ENCODE measurements at places on chromosomes 2 and 18.

DNA sequence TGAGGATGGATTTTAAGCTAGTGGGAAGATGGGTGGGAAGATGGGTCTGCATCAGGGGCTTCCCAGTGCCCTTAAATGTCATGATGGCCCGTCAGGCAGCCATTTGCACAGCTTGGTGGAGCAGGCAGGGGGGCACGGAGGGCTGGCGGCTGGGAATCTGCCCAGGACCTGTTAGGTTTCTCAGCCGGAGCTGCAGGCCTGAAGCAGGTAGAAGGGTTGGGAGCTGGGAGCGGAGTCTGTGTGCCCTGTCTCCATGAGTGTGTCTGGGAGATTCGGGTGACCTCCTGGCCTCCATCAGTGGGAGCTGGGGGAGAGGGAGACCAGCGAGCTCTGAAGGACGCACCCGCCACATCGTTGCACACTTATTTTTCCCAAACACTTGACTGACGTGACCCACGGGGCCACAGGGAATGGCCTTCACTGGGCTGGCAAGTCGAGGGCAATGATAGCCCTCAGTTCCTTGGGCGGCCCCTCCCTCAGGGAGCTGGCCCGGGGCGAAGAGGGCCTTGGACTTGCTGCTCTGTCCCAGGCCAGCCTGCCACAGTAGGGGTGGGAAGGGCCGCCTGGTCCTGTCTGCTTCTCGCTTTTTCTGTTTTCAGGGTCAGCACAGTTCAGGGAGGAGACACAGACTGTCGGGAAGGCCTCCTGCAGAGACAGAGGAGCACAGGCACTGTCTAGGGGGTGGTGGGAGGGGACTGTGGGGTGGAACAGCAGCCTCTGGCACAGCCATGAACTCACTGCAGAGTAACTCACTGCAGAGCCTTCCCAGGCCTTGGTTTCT lies 236.8 kb downstream of the ZBTB7C start:
- no peak overlapping the region for H3K4me3 ChIP-seq
- DNase-seq: no peak
- no peak overlapping the region for H3K27ac ChIP-seq
- H3K36me3 ChIP-seq: no peaks in the 10 kb centered on the region
- peaks cover 7% of the 10 kb centered on the region for H3K4me1 ChIP-seq

- H3K27me3 ChIP-seq: no peaks in the 10 kb centered on the region
- no peak overlapping the region for H3K27ac ChIP-seq
- H3K36me3 ChIP-seq: no peaks in the 10 kb centered on the region
- DNase-seq: no peak
- H3K4me1 ChIP-seq: peaks cover 15% of the 10 kb centered on the region
- no peak overlapping the region for H3K4me3 ChIP-seq
Measured at GRCh38 chr2:226981791-226982326, 146.0 kb downstream of the RHBDD1 start.

DNA sequence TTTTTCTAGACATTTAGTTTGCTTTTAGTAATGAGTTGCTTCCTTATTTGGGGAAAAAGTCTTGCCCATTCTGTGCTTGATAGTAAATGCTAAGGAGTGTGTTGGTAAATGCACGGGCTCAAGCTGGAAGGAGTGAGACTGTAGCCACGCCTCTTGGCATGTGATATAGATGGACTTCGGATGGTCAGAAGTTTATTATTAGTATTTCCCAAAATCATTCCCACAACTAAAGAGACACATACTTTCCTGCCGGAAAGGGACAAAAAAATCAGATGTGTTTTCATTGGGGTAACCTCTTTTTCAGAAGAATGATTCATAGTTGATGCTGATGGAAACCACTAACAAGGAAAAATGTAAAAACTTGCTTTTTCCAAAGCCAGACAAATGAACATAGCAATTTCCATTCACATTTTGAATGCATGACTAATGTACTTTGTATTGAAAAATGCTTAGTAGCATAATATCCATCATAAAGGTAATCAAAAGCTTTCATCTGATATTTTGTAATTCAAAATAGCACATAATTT lies 133.2 kb downstream of the ZNF532 start:
- DNase-seq: no peak
- H3K27ac ChIP-seq: peak overlapping the region; percentile 50
- no peak overlapping the region for H3K4me3 ChIP-seq
- no peaks in the 10 kb centered on the region for H3K36me3 ChIP-seq
- no peaks in the 10 kb centered on the region for H3K27me3 ChIP-seq
- H3K4me1 ChIP-seq: peaks cover 12% of the 10 kb centered on the region

- no peak overlapping the region for H3K27ac ChIP-seq
- H3K36me3 ChIP-seq: no peaks in the 10 kb centered on the region
Measured at GRCh38 chr2:98751748-98752147, 20.8 kb upstream of the MGAT4A start.

GRCh38 chr2:108621087-108621559 lies 86.9 kb downstream of the LIMS1 start:
- no peak for DNase-seq
- H3K4me3 ChIP-seq: no peak overlapping the region
- peak overlapping the region; percentile 24 for H3K27ac ChIP-seq
- no peaks in the 10 kb centered on the region for H3K36me3 ChIP-seq

DNA sequence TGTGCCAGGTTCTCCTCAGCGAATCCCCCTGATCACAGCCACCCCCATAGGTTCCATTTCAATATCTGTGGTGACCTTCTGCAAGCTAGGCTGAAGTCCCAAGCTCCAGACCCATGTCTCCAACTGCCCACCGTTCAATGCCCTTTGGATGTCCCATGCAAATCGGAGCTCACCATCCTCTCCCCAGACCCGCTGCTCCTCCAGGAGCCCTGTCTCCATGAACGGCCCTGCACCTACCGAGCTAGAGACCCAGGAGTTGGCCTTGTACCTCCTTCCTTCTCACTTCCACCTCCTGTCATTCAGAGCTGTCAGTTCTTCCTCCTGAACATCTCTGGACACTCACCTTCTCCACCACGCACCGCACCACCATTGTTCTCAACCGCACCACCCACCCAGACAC lies 1.0 kb upstream of the FAHD2A start:
- no peaks in the 10 kb centered on the region for H3K27me3 ChIP-seq
- no peak for DNase-seq
- H3K27ac ChIP-seq: no peak overlapping the region

DNA sequence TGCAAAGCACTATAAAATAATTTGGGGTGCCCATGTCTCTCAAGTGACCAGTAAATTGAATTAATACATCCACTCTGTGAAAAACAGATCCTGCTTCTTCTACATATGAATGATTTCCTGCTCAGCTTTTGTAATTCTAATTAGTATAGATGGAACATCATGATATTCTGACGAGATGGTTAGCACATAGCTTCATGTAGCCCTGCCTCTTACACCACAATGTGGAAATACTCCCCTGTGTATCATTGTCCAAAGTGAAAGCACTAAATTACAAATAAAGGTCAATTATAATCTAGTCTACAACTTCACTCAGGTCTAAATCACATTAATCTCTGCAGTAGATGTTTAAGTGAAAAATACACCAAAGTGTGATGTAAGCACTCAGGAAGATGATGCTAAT lies 32.9 kb upstream of the SYT4 start:
- H3K36me3 ChIP-seq: no peaks in the 10 kb centered on the region
- H3K4me3 ChIP-seq: no peak overlapping the region
- no peak for DNase-seq
- H3K4me1 ChIP-seq: no peaks in the 10 kb centered on the region

DNA sequence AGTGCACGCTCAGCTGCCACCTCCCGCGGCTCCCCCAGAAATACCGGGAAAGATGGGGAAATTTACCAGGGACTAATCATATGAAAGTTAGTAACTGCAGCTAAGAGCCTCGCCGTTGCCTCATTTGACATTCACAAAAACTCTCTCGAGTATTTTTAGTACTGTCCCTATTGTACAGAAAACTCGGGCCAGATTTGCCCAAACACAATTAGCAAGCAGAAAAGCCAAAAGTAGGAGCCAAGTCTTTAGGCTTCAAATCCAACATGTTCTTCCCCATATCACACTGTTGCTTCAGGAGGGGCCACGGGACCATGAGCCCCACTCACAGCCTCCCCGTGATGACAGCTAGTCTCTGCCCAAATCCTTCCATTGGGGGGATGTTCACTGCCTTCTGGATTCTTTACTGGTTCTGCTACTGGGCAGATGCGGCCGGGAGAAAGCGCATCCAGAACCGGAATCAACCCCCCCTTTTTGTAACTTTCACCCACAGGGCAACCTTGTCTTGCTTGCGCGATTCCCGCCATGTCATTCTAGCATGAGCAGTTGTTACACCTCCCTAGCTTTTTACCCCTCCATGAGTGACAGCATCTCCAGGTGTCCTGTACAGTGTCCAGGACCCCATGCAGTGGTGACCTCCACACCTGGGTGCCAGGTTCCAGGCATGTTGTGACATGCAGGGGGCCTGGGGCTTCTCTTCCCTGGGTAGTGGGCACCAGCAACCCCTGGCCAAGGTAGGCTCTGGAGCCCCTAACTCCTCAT lies 35.2 kb downstream of the CENPO start:
- no peaks in the 10 kb centered on the region for H3K27me3 ChIP-seq
- H3K4me1 ChIP-seq: peaks cover 8% of the 10 kb centered on the region
- H3K27ac ChIP-seq: no peak overlapping the region

DNA sequence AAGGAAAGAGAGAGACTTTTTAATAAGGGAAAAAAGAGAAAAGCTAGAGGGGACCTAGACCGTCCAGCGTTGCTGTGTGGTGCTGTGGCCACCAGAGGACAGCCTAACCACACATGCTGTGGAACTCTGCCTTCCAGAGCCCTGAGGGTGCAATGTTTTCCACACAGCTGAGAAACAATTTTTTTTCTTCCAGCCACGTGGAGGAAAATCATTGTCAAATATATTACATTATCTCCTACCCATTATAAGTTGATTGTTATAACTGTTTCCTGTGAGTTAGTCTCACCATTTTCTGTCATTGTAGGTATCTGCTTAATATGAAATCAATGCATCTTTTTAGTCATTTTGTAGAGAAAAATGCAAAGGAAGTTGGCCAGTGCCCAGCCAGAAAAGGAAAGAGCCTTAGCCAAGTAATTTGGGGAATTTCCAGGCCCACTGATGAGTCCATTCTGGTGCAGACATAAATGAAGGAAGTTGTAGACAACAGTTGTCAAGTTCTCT lies 5.9 kb upstream of the MRPL19 start:
- no peak for DNase-seq
- no peaks in the 10 kb centered on the region for H3K36me3 ChIP-seq
- no peaks in the 10 kb centered on the region for H3K4me1 ChIP-seq
- H3K4me3 ChIP-seq: no peak overlapping the region

DNA sequence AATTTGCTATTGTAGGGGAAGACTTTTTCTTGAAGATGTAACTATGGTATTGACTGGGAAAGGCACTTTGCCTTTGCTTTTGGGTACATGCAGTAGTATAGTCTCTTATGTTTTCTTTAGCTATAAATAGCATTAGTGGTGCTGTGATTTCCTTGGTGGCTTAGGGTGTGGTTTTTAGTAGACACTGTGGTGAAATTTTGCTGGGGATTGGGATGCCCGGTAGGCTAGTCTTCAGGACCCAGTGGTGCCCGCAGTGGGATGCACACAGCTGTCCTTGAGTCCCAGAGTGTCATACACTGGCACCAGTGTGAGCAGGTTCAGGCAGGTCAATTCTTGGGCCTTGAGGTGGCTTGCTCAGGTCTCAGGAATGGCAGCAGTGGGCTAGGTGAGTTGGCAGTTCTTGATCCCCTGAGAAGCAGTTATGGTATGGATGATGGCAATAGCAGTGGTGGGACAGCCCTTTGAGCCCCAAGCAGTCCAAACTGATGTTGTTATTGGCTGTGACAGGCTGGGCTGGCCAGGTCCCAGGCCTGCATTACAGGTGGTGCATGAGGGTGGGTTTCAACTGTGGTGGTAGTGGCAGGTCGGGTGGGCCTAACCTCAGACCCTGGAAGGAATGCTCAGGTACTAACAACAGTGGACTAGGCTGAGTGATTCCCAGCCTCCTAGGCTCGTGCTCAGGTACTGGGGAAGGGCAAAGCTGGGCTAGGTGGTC lies 124.3 kb downstream of the XRCC5 start:
- no peaks in the 10 kb centered on the region for H3K27me3 ChIP-seq
- H3K27ac ChIP-seq: no peak overlapping the region
- H3K4me1 ChIP-seq: no peaks in the 10 kb centered on the region
- no peak overlapping the region for H3K4me3 ChIP-seq

- no peak overlapping the region for H3K4me3 ChIP-seq
- H3K27ac ChIP-seq: no peak overlapping the region
- DNase-seq: no peak
- H3K36me3 ChIP-seq: no peaks in the 10 kb centered on the region
Measured at GRCh38 chr2:16058256-16058655, 117.9 kb downstream of the MYCN start.

- H3K27me3 ChIP-seq: peaks cover 16% of the 10 kb centered on the region
- peaks cover 10% of the 10 kb centered on the region for H3K4me1 ChIP-seq
- no peaks in the 10 kb centered on the region for H3K36me3 ChIP-seq
- H3K27ac ChIP-seq: no peak overlapping the region
Measured at GRCh38 chr2:130837175-130837810, 579 bp downstream of the ARHGEF4 start.

- no peak overlapping the region for H3K27ac ChIP-seq
- no peaks in the 10 kb centered on the region for H3K4me1 ChIP-seq
- H3K27me3 ChIP-seq: no peaks in the 10 kb centered on the region
- H3K4me3 ChIP-seq: no peak overlapping the region
- no peaks in the 10 kb centered on the region for H3K36me3 ChIP-seq
- DNase-seq: no peak
Measured at GRCh38 chr18:54883816-54884604, 55.7 kb downstream of the RAB27B start.

DNA sequence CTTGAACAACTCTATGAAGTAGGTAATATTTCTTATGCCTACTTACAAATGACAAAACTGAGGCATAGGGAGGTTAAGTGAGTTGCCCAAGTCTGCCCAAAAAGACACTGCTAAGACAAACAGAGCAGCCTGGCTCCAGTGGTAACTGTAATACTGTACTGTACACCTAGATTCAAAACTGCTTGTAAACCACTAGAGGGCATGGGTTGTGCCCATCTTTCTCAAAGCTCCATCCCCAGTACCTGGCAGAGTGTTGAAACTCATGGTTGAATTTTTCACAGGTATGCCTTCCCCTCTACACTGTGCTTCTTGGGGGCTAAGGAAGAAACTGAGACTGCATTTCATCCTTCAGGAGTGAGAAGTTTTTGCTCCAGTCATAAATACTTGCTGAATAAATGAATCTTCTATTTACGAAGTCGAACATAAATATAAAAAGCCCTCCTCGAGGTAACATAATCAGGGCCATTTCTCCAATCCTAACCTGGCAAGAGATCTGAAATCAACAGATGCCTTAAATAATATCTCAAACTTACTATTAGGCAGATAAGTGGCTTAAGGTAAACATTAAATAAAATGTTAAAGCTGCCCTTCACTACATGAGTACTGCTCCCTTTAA lies 2.0 kb downstream of the PPP4R1 start:
- peaks cover 69% of the 10 kb centered on the region for H3K4me1 ChIP-seq
- H3K27ac ChIP-seq: peak overlapping the region; percentile 99
- no peak for DNase-seq
- H3K4me3 ChIP-seq: peak overlapping the region; percentile 93
- H3K27me3 ChIP-seq: no peaks in the 10 kb centered on the region

DNA sequence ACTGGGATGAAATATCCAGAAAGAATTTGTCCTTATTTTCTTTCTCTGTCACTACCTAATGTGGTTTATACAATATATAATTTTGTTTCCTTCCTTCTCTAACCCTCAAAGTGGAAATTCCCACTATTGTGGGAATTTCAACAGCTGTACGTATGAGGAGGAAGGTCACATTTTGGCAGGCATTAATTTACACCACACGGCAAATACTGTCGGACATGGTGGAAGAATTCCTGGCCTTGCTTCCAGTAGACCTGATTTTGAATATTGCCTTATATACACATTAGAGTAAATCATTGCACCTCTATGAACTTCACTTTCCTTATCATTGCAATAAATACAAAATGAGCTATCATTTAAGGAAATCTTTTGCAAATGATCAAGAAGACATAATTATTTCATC lies 358.1 kb upstream of the ETAA1 start:
- H3K27ac ChIP-seq: no peak overlapping the region
- no peaks in the 10 kb centered on the region for H3K27me3 ChIP-seq
- H3K36me3 ChIP-seq: no peaks in the 10 kb centered on the region
- DNase-seq: no peak
- no peak overlapping the region for H3K4me3 ChIP-seq
